ENCODE measurements at places on chromosomes 12 and 14. TPM values are rescaled to one million over a fixed set of nuclear protein-coding genes. Genes with fewer than 3 reads are reported as not detected.

DNA sequence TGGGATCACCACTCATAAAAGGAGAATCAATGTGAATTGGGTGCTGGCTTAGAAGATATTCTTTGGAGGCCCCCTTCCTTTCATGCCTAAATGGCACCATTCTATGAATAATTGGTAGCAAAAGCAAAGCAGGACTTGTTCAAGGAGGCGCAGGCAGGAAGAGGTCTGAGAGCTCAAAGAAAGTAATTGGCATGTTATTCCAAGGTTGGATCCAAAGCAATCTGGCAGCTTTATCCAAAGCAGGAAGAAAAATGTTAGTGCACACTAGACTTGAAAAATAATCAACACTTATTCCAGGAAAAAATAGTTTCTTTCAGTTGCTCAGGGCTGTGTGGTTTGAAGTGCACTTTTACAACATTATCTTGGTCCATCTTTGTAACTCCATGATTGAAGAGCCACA is 326.4 kb downstream of the NUAK1 start:
- DNase-seq = no peak

DNA sequence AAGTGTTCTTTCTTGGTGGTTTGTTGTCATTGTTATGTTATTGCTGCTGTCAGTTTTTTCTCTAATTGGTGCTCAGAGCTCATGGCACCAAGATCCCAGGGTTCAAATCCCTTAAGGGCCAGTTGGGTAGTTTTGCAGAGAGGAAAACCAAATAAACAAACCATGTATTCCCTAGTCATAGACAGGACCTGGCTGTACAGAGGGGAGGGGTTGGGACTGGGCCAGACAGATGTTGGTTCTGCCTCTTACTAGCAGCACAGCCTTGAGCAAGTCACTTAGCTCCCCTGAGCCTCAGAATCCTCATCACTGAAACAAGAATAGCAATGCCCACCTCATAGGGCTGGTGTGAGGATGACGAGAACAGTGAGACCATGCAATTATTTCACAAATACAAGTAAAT is 53.4 kb downstream of the LTBP2 start:
- no peak for DNase-seq

- DNase-seq = no peak
These were observed 175.4 kb upstream of the PWP1 start for GRCh38 chr12:107510211-107510610.

Gene GPR162
- total RNA-seq = not detected

DNA sequence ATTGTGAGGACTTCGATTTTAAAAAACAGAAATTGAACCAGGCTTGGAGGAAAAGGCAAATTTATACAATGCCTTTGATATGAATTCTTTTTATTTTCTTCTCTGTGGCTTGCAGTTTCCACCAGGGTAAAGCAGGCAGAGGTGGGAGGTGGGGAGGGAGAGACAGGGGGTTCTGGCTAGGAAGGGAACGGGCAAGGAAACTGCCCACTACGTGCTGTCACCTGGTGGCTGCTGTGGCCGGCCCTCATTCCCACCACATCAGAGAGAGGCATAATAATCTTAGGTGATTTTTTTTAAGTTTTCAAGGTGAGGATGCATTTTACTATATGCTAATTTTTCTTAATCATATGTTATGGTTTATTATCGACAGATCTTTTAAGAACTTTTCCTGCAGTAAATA is 145.8 kb downstream of the CACNA1C start:
- DNase-seq = no peak

Gene A2ML1
- total RNA-seq = not detected

- no peak for DNase-seq
These were observed 1482.7 kb downstream of the AACS start for GRCh38 chr12:126547905-126548304.

- no peak for DNase-seq
These were observed 732.4 kb downstream of the AACS start for GRCh38 chr12:125797421-125798175.

DNA sequence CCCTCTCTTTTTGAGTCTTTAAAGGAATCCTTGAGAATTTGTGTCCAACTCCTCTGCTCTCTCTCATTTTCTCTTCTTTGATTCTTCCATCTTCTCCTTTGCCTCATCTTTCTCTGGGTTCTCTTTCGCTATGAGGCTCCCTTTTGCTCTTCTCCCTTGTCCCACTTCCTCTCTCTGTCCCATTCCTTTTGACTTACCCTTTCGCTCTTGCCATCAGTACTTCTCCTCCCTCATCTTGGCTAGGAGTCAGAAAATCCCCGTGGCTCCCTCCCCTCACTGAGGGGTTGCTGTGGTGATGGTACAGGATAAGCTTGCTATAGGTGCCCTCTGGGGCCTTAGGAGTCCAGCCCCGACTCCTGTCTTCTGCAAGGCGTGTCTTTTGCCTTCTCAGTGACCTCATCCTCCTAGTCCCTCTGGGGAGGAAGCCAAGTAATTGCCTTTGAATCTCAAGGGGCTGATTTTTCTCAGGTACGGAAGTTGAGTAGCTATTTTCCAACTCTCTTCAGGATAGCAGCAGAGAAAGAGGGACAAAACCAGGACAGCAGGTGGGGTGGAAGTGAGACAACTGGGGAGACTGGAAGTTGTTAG is 6.4 kb downstream of the PDE1B start:
- DNase-seq = no peak

GRCh38 chr12:65924716-65925115 is 100.4 kb downstream of the HMGA2 start:
- no peak for DNase-seq

GRCh38 chr14:49945448-49946319 is 52.8 kb downstream of the ARF6 start:
- DNase-seq = no peak

Measured in transverse colon (tissue), 4 donors.